Suppressor macrophage treated with lipopolysaccharide for 4 hours (primary cell): ENCODE measurements at places on chromosomes 5 and 9.
A peak's percentile ranks its signal among the peaks of the same experiment; 100 is the strongest.

DNA sequence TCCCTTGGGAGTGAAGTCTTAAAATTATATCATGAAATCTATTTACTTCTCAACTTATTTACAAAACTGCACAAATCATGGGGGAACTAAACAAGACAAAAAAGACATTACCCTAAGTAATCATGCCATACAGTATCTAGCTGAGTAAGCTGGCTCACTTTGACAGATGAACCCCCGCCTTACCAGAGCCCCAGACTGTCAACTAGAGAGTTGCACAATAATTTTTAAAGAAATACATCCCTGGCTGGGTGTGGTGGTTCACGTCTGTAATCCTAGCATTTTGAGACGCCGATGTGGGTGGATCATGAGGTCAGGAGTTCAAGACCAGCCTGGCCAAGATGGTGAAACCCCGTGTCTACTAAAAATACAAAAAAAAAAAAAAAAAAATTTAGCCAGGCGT is 62.3 kb downstream of the LPAR1 start:
- DNase-seq: peak; percentile 50

DNA sequence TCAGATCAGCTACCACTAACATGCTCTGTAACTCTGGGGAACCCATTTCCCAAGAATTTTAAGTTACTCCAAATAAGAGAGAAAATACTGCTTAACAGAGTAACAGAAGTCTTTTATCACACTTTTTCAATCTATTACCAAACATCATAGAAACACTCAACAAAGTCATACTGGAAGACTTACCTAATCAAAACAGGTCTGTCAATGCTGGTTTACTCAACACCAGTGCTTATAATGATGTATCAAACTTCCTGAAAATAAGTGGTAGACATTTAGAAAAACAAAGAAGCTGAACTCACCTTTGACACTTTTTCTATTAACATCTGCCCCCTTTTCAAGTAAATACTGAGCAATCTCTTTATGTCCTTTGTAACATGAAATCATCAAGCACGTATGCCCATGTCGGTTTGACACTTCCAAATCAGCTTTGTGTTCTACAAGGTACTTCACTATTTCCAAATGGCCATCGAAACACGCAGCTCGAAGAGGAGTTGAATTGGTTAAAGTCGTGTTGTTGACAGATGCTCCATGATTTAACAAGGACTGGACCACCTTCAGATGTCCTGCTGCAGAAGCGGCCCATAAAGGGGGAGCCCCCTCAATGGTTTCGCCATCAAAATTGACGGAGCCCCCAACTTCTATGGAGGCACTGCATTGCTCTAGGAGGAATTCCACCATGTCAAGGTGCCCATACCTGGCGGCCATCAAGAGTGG is 1.8 kb downstream of the FEM1C start:
- peak; percentile 19 for DNase-seq

DNA sequence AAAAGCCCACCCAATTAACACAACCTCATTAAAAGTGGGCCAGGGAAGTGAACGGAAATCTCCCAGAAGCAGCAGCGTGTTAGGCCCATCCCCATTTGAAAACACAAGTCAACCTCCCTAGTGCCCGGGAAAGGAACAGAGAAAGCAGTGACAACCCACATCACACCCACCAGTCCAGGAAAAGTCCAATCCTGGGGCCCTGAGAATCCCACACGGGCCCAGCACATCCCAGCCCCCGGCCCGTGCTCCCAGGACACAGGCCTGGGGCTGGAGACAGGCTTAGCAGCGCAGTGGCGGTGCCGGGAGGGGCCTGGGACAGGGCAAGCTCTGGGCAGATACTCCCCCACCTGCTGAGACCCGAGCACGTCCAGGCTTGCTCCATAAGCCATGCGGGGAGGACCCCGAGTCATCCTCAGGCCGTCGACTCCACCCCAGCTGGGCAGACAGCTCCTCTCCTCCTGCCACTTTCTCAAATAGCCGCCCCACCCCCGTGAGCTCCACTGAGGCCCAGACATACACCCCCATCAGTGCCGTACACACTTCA is 101.0 kb downstream of the KCNT1 start:
- no peak for DNase-seq

- no peak for DNase-seq
Measured at GRCh38 chr5:73434461-73434860, 14.1 kb downstream of the FOXD1 start.

GRCh38 chr9:33381231-33381791 is 21.1 kb downstream of the AQP7 start:
- DNase-seq: no peak

DNA sequence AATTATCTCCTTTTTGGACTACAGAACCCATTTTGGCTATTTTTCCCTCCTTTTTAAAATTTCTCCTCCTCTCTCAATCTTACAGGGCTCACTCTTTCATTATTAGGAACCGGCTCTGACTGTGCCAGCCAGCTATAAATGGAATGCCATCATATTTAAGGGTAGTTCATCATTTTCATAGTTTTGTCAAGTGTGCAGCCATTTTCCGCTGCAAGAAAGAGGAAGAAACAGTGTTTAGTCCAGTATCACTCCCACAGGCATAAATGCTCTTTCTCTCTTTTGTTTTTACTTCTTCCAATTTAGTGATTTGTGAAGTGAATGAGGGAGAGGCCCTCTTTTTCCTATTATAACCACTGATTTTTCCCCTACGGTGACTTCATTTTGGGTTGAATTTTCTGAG is 290.0 kb downstream of the NR3C1 start:
- peak; percentile 53 for DNase-seq

GRCh38 chr9:79264511-79265355 is 307.0 kb upstream of the TLE4 start:
- peak; percentile 27 for DNase-seq

DNA sequence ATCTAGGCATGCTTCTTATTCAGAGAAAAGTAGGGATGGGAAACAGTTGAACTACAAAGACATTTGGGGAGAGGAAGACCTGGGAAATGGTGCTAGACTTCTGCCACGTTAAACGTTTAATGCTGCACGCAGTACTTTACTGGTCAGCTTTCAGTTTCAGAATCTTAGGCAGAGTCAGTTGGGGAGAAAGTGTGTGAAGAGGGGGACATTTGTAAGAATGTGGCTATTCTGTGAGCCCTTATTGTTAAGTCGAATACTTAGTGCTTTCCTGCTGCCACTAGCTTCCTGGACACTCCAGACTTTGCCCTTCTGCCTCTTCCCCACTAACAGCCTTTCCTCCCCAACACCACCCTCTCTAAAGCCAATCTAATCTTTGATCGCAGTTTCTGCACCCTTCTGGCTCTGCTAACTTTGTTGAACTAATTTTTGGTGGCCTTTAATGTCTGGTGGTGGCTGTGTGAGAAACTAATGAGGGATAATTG is 6.1 kb downstream of the CYSTM1 start:
- DNase-seq: no peak

DNA sequence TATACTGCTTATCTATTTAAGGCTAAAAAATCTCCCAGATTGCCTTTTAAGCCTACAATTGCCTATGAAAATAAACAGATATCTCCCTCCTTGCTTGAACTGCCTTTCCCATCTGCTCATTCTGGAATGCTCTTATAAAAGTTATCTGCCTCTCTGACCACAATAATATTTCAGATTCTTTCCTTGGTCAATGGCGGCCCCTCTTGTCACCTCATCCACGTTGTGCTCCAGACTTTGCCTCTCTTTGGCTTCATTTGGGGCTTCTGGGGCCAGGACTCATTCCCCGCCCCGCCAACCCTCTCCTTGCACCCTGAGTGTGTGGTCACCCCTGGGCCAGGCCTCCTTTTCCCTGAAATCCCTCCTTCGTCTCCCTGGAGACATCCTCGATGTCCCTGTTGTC is 110.0 kb upstream of the RPS23 start:
- DNase-seq: no peak

DNA sequence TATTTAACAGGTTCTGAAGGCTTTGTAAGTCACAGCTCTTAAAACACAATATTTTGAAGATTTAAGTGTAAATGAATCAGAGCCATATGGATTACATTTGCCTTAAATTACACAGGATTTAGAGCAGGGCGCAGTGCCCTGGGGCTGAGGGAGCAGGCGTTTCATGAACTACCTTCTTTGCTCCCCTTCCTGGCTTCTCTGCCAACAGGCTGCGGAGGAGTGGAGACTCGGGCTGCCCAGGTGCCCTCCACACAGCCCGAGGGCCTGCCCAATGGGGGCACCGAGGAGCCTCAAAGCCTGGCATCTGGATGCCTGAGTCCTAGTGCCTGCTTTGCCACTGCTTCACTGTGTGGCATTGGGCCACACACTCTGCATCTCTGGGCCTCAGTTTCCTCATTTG is 90.6 kb upstream of the HAND1 start:
- DNase-seq: no peak

DNA sequence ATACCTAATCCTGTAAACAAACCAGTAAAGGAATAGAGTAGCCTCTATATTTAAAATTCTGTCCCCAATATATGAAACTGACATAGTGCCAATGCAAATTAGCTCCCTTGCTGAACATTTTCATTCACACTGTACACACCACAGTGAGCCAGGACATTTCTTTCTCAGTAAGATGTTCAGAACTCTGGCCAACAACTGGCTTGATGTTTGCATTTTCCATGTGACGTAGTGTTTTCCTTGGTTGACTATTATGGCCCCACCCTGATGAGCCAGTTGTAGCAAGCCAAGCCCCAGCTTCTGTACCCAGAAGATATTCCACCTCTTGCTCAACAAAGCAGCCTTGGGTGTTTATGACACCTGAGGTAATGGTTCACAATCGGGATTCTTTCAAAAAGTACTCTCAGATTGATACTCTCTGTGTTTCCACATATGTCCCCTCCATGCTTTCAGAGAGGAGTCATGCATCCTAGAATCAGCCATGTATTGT is 17.7 kb upstream of the ANXA1 start:
- DNase-seq: no peak

GRCh38 chr5:117246424-117246823 is 671.8 kb upstream of the SEMA6A start:
- DNase-seq: no peak

- no peak for DNase-seq
Measured at GRCh38 chr5:77448831-77449230, 43.3 kb downstream of the WDR41 start.

GRCh38 chr5:79985288-79985687 is 5.8 kb downstream of the MTX3 start:
- no peak for DNase-seq

GRCh38 chr5:15566789-15567188 is 66.8 kb downstream of the FBXL7 start:
- DNase-seq: no peak

GRCh38 chr5:88833371-88834130 is 49.4 kb downstream of the MEF2C start:
- DNase-seq: peak; percentile 61
